ENCODE measurements at places on chromosomes 3 and 15.
A peak's percentile ranks its signal among the peaks of the same experiment; 100 is the strongest.

DNA sequence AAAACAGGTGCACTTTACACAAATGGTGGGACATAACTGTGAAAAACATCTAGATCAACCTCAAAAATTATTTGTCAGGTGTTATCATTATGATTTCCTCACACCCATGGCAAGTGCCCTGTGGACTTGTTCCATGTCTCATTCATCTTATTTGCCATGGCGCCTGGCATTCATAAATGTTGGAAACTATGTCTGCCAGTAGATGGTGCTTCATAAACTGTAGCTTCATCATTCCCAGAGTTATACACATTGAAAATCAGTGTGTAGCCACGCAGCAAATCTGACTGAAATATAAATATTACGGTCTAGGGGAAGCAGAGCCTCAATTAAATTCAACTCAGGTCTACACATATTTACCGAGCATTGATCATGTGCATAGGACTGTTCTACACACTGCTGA lies 90.7 kb downstream of the IMPG2 start:
- DNase-seq: peak; percentile 45

- no peak for DNase-seq
These were observed 115.8 kb downstream of the FBXL22 start for GRCh38 chr15:63712828-63713520.

GRCh38 chr3:88033079-88033478 lies 25.7 kb downstream of the CGGBP1 start:
- DNase-seq: no peak

- peak; percentile 71 for DNase-seq
These were observed 432.1 kb upstream of the MDFIC2 start for GRCh38 chr3:70744536-70744935.

GRCh38 chr3:71208211-71209095 lies 375.1 kb downstream of the FOXP1 start:
- peak; percentile 65 for DNase-seq

DNA sequence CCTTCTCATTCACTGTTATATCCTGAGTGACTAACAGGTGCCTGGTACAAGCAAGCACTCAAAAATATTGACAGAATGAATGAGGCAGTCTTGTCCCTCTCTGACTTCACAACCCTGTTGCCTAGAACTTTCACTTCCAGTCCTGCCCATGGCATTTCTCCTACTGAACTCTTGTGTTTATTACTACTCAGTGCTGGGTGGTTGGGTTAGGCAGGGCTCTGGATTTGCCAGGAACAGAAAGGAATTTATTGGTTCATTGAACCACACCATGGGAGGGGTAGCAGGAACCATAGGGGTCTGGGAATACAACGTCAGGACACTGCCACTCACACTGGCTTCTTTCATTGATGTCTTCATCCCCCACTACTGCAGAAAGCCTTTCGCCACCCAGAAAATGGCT lies 41.9 kb upstream of the SEMA4B start:
- no peak for DNase-seq

DNA sequence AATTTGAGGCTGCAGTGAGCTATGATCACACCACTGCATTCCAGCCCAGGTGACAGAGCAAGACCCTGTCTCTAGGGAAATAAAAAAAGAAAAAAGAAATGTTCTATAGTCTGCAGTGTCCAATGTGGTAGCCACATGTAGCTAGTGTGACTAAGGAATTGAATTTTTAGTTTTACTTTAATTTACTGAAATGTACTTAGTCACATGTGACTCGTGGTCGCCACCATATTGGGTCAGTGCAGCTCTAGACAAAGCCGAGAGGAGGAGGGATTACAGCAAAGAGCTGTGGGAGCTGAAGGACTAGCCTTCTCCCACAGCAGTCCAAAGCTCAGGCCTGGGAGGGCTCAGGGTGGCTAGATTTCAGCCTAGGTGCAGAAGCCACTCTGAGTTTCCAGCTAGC lies 65.9 kb upstream of the NTRK3 start:
- no peak for DNase-seq
